ENCODE measurements at places on chromosomes 3 and 15.

- no peak for DNase-seq
Measured at GRCh38 chr3:31391150-31391549, 141.6 kb upstream of the STT3B start.

DNA sequence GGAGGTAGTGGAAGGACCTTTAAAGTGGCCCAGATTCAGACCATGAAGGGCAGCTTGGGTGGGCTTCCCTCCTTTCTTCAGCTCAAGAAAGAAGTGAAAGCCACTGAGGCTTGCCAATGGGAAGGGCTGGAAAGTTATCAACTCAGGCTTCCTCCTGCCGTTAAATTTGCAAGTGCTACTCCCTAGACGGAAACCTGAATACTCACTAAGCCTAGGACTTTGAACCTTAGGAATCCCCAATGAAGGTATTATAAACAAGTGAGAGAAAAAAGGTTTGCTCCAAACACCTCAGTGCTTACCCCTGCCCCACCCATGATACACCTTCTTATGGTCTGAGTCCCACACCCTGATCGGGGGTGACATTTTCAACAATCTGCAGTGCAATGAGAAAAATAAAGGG lies 396.4 kb downstream of the SHQ1 start:
- DNase-seq: no peak

DNA sequence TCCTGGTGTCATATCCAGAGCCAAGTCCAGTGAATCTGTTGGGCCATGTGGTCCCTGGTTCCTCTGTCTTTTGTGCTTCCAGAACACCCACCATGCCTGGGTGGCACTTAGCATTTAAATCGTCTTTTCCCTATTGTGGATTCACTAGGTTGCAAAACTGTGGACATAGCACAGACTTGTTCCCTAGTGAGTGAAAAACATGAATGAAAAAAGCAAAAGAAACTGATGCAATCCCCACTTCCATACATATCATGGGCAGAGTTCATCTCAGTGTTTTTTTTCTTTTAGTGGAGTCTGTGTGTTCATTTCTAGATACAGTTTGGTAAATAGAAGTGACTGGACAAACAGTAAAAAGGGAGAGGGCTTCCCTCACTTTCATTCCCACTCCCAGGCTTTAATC lies 170.5 kb downstream of the SLCO3A1 start:
- no peak for DNase-seq

GRCh38 chr3:5013021-5013906 lies 34.0 kb downstream of the BHLHE40 start:
- DNase-seq: peak; percentile 25

GRCh38 chr15:22902046-22902445 lies 63.6 kb downstream of the NIPA2 start:
- DNase-seq: no peak

DNA sequence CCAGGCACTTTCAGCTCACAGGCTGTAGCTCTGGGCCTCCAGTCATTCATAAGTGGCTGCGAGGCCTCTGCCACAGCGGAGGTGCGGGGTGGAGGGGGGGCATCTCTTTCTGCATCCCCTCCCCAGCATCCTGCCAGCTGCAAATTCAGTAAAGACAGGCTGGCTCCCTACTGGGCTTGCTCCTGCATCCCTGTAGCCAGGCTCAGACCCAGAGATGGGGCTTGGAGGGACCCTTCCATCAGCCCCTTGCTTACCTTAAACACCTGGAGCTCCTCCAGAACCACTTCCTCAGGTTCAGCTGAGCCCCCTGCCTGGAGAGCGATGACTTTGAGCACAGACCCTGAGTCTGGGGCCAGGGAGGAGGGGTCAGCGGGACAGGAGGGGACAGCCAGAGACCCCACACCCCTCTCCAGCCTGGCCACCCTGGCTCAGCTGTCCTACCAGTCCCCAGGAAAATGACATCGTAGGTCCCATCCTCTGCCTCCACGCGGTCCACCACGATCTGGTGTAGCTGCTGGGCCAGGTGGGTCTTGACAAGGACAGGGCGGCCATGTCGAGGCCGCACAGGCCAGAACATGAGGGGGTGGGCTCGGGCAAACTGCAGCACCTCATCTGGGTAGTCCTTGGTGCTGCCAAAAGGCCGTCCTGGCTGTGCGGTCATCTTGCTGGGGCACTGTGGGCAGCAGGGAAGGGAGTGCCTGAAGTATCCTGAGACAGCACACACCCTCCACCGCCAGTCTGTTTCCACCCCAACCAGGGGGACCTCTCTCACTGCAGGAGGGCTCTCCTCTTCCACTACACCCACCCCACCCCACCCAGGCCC lies 5.3 kb downstream of the SEMA3G start:
- no peak for DNase-seq

- no peak for DNase-seq
Measured at GRCh38 chr3:144774897-144775296, 803.3 kb downstream of the DIPK2A start.

GRCh38 chr15:31435912-31436628 lies 109.4 kb downstream of the KLF13 start:
- no peak for DNase-seq

GRCh38 chr15:91520850-91521249 lies 332.7 kb upstream of the SLCO3A1 start:
- DNase-seq: no peak

- no peak for DNase-seq
Measured at GRCh38 chr15:58535337-58535736, 103.5 kb downstream of the LIPC start.

DNA sequence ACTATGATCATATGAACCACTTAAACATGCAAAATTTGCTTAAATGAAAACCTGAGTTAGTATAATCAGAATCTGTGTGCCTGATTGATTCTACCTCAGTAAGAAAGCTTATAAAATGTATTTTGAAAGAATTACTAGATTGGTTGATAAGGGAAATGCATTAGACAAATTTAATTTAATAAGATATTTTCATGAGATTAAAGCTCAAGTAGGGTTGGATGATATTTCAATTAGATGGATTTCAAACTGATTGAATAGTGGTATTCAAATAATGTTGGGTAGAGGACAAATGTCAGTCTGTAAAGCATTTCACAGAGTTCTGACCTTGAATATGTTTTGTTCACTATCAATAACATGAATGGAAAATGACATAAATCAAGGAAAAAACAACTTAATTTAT lies 780.4 kb upstream of the ALCAM start:
- DNase-seq: no peak

DNA sequence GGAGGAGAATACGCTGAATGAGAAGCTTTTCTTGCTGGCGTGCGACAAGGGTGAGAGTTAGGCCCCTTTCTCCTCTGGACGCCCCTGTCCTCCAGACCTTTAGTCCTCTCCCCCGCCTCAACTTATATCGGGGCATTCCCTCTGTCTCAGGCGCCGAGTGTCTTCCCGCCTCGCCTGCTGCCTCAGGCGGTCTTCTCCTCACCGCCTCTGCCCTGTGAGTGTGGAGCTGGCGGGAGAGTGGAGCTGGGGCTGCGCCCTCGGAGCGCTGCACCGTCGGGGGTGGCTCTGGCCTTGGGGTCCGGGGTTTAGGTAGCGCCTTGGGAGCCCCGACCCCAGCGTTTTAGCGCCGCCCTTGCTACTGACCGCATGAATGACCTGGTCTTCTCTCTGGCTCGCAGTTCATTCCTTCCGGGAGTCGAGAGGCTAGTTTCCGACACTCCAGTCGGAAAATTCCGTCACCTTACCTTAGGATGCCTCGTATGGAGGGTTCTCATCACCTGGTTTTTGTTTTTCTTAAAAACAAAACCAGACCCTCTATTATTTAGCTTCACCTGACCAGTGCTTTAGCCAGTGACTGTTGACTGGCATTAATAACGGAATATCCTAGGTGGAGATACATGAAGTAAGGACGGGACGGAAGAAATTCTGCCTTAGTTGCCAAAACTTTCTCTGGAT lies 985 bp downstream of the TRPC1 start:
- no peak for DNase-seq

- no peak for DNase-seq
Measured at GRCh38 chr3:98540346-98540745, 8.6 kb downstream of the GPR15 start.

GRCh38 chr3:16411441-16411840 lies 102.1 kb downstream of the RFTN1 start:
- no peak for DNase-seq

DNA sequence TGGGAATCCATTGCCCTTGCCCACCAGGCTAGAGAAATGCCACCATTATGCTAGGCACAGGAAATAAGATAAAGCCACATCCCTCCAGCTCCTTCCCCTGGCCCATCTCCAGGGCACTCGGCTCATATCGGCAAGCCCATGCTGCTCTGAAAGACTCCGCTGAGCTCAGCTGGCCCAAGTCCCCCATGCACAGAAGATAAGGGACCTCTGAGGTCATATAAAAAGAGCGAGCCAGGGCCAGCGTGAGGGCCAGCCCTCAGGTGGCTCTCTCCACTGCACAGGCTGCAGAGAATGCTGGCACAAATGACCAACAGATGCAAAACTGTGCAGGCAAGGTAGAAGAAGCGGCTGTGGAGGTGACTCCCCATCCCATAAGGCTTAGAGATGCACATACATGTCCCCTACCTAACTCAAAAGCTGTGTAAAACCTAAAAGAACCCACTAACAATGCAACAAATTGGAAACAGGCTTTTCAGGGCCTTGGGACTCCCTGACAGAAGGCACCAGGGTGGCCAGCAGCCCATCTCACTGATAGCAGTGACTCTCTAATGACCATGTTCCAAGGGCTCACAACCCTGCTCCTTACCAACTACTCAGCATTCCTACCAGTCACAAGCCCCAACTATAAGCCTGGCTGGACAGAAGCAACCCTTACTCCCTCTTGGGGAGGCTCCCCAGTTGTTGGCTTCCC lies 3.0 kb downstream of the RAB6B start:
- DNase-seq: no peak

GRCh38 chr3:63914312-63914711 lies 2.1 kb upstream of the SCAANT1 start:
- no peak for DNase-seq

DNA sequence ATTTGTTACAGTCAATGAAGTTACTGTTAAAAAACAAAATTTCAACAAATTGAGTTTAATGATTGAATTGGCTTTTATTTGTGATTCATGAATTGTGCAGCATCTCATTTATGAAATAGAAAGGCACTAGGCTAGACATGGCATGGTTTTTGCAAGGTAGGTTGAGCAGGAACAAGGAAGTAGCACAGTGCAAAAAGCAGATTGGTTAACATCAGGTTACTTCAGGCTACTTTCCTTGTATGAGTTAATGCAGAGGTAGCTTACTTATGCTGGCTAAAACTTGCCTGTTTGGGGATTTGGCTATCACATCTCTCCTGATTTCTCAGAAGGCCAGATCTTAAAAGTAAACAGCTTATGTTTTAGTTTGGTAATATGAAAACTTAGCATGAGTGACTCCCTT lies 23.0 kb upstream of the SV2B start:
- DNase-seq: no peak

GRCh38 chr15:92682741-92683510 lies 27.4 kb upstream of the FAM174B start:
- DNase-seq: no peak

GRCh38 chr15:53535886-53536285 lies 223.6 kb downstream of the WDR72 start:
- DNase-seq: no peak

Data from bone marrow (tissue), 2 donors.